A375 (cell line): ENCODE measurements at places on chromosomes 7 and 10. TPM values are rescaled to one million over a fixed set of nuclear protein-coding genes. Genes with fewer than 3 reads are reported as not detected.

Gene C7orf33
- not detected in 2 replicates for total RNA-seq

Gene EN2
- total RNA-seq = 3.6 and 5.5 TPM in 2 replicates

Gene LIPM
- not detected in 2 replicates for total RNA-seq

Gene IFIT3
- total RNA-seq = 4.3 and 6.6 TPM in 2 replicates

Gene TMUB1
- 48.4 and 64.1 TPM in 2 replicates for total RNA-seq

Gene C10orf62
- 0.15 and 0.56 TPM in 2 replicates for total RNA-seq

Gene RADIL
- 0.04 TPM in 1 of 2 replicates, not detected in the other for total RNA-seq

Gene ASIC3
- 0.74 and 3.7 TPM in 2 replicates for total RNA-seq

Gene SLC26A3
- total RNA-seq = not detected in 2 replicates

Gene MEIG1
- total RNA-seq = 0.66 and 0.72 TPM in 2 replicates

Gene RNF32
- 0.30 and 0.53 TPM in 2 replicates for total RNA-seq

Gene NEBL
- total RNA-seq = 2.2 and 7.8 TPM in 2 replicates

Gene CUBN
- total RNA-seq = 0.30 and 3.2 TPM in 2 replicates

Gene ERV3-1
- 5.3 and 11.8 TPM in 2 replicates for total RNA-seq

Gene OPN1SW
- total RNA-seq = not detected in 2 replicates

Gene HSPB1
- 38.0 and 66.4 TPM in 2 replicates for total RNA-seq

Gene FRMPD2
- total RNA-seq = not detected in 2 replicates

Gene AGAP5
- total RNA-seq = 2.3 and 2.9 TPM in 2 replicates

Gene TBATA
- not detected in 2 replicates for total RNA-seq

Gene CDK5
- 44.8 and 50.0 TPM in 2 replicates for total RNA-seq

Gene NKX6-2
- total RNA-seq = not detected in 2 replicates

Gene ATP6V0E2
- 24.2 and 29.1 TPM in 2 replicates for total RNA-seq

Gene TAF3
- 2.2 and 2.7 TPM in 2 replicates for total RNA-seq
